ENCODE measurements at places on chromosomes 4 and X.

- DNase-seq = peak; percentile 9
Observed at GRCh38 chr4:26787461-26788340, 72.9 kb upstream of the STIM2 start.

DNA sequence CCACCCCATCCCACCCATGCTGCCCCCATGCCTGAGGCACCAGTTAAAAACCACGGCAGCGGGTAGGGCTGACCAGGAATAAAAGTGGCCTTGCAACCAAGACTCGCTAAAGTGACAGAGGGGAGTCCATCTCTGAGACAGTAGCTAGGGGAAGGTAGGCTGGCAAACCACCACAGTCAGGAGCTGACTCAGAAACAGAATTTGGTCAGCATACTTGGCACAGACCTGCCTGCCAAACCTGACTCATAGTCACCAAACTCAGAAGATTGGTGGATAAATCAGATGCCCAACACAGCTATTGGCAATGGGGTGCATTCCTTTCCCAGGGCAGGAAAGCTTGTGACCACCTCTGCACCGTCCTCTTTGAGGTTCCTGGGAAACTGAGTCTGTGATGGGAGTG is 193.8 kb downstream of the BCOR start:
- no peak for DNase-seq

DNA sequence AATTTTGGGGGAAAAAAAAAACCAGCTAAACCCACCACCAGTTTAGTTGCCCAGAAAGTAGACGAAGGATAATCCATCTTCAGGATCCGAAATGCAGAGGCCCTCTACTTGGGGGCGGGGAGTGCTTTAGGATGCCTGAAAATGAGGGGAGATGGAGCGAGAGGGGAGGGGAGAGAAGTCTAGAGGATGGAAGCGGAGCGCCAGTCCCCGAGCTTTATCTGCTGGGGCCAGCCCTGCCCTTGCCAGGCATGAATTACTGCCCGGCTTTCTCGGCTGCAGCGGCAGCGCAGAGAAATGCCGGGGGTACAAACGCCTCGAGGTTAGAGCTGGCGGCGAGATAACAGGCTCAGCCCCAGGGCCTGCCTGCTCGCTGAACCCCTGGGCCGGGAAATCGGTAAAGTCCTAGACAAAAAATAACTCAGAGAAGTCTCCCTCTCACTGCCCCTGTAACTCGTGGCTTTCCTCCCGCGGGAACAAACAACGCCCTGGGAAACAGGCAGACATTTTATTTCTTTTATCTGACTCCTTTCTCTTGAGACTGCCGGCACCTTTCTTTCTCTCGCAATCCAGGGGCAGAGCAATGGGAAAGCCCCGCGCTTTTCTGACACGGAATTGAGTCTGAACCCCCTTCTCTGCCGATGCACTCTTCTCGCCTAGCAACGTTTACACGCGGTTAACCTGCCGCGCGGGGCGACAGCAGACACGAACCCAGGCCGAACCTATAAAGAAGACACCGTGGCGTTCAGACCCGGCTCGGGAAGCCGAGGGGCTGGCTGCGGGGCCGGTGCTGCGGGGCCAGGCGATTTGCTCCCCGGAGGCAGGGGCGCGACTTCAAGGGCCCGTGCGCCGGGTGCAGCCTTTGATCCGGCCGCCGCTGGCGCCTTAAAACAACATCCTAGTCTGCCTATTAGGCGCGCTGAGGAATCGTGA is 3.1 kb upstream of the MSX1 start:
- no peak for DNase-seq

DNA sequence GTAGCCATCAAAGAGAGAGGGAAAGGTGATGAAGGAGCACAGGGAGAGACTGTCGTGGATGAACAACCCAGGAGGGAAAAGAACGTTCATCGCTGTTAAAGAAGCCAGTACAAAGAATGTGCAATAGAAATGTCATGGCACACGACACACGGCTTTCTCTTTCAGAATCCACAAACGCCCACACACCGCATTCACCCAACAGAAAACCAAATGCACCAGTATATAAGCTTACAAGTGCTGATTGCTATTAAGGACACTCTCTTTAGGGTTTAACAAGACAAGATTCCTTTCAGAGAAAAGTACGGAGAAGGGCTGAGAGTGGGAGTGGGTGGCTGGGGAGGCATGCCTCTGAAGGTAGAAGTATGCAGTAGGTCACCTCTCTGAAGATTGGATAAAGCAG is 80.2 kb downstream of the C4orf51 start:
- no peak for DNase-seq

Measured in stimulated activated CD4-positive, alpha-beta T cell treated with anti-CD3 and anti-CD28 coated beads, Interleukin-12 subunit alpha, Interleukin-12 subunit beta, amount 100 ng/mL, for 48 hours (primary cell).